ENCODE measurements at places on chromosomes 5 and 9. TPM values are rescaled to one million over a fixed set of nuclear protein-coding genes. Genes with fewer than 3 reads are reported as not detected.

GRCh38 chr5:59777028-59777427, 116.5 kb downstream of the PDE4D start:
- DNase-seq = no peak

DNA sequence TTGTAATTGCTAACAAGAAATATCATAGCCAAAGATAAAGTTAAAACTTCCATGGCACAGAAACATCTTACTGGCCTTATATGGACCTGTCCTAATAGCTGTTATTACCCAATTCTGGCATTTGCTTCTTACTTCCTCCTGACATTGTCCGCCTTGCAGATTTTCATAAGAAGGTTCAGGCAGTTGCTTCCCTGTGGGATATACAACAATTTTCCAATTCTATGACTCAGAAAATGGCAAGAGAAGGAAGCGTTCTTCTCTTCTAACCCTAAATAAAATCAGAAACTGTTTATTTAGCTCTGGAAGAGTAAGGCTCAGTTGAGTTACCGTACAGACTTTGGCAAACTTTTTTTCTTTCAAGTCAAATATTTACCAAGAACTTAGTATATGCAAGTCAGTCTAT, 1.7 kb downstream of the PRKAA1 start:
- no peak for DNase-seq

GRCh38 chr9:15222313-15222712, 84.7 kb downstream of the TTC39B start:
- no peak for DNase-seq

Gene TTC1
- 70.7 TPM for total RNA-seq

DNA sequence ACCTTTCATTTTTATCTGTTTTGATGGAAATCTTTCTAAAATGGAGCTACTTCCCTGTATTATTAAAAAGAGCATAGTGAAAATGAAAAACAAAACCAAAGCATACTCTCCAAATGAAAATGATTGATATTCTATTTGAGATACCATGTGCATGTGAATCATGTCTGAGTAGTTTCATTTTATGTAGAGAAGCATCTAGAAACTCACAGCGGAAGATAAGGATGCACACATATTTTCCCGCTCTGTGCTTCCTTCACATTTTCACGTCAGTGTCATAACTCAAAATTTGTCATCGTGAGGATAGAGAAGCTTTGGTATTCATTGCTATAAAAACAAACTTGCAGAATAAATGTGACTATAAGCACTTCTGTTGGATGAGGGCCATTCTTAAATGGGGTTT, 34.0 kb upstream of the CLINT1 start:
- no peak for DNase-seq

DNA sequence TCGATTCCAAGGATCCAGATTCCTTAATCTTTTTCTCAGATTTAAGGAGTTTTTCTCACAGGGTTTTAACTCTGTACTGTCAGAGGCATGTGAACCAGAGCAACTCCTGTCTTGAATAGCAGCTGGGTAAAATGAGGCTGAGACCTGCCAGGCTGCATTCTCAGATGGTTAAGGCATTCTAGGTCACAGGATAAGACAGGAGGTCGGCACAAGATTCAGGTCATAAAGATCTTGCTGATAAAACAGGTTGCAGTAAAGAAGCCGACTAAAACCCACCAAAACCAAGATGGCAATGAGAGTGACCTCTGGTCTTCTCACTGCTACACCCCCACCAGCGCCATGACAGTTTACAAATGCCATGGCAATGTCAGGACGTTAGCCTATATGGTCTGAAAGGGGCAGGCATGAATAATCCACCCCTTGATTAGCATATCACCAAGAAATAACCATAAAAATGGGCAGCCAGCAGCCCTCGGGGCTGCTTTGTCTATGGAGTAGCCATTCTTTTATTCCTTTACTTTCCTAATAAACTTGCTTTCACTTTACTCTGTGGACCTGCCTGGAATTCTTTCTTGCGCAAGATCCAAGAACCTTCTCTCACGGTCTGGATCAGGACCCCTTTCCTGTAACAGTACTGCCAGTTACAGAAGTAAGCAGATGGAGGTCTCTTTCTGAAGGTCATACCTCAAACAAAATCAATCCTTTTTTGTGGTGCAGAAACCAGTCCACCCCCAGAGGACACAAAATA, 87.1 kb downstream of the SLC38A9 start:
- DNase-seq = no peak

Gene TLE1
- total RNA-seq = 0.13 TPM

Gene AGXT2
- not detected for total RNA-seq

GRCh38 chr5:97231025-97231636, 48.1 kb upstream of the RIOK2 start:
- no peak for DNase-seq

Gene PDLIM7
- 28.4 TPM for total RNA-seq

DNA sequence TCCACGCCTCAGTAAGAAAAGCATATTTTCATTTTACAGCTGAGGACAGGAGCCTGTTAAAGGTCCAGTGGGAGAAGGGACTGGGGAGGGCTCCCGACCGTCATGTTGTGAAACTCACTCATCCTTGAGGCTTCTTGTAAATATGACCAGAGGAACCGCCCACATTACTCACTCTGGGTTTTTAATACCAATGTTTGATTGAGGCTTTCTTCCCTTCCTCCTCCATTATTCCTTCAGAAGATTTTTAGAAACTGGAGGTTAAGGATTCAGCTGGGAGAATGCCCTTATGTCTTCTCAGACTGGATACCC, 61.4 kb upstream of the GLRX start:
- DNase-seq = no peak

- DNase-seq = no peak
Measured at GRCh38 chr9:3960661-3961144, 339.2 kb downstream of the GLIS3 start.

- no peak for DNase-seq
Measured at GRCh38 chr9:118059484-118060278, 355.5 kb downstream of the TLR4 start.

Gene DDX4
- not detected for total RNA-seq

Gene MRPS27
- total RNA-seq = 86.9 TPM

GRCh38 chr9:36956908-36957307, 77.2 kb downstream of the PAX5 start:
- DNase-seq = no peak

Gene RMRP
- total RNA-seq = 11,549 TPM

Gene UCK1
- total RNA-seq = 22.2 TPM

DNA sequence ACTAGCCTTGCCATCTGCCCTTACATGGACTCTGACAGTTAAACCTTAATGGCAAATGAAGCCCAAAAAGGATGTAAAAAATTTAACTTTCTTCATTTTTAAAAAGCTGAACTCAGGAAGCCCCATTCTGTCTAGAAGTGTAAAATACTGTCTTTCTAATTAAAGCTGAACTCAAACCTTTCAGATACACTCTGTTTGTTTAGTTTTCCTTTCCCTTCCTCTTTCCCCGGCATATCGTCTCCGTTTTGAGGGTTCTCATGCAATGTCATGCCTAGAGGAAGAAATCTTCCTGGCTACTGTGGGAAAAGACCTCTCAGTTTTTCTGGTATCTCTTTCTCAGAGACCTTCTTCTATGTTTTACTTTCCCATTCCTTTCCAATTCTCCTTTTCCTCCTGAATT, 841.5 kb downstream of the DTWD2 start:
- no peak for DNase-seq

GRCh38 chr9:363274-363612, 148.6 kb downstream of the DOCK8 start:
- no peak for DNase-seq

DNA sequence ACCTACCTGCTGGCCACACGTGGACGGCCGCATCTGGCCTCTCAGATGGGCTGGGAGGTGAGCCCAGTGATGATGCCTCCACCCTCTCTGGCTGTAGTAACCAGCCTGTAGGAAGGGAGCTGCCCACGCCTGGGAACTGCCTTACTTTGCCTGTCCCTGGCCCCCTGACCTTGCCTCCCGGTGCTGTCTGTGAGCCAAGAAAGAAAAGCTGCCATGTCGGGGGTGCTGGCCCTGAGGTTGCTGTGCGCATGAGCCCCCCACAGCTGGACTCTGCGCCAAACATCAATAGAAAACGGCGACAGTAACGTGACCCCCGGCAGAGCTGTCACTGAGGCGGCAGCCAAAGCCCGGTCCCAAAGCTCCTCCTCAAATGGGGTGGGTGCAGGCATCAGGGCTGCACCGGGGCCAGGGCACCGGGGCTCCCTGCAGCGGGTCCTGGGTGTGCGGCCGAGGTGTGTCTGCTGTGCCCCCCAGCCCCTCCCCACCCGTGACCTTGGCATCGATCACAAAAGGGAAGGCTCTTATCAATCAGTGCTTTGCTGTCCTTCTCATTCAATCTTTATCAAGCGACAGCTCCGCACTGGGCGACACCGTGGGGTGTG, 15.3 kb upstream of the SLC9A3 start:
- DNase-seq = no peak

DNA sequence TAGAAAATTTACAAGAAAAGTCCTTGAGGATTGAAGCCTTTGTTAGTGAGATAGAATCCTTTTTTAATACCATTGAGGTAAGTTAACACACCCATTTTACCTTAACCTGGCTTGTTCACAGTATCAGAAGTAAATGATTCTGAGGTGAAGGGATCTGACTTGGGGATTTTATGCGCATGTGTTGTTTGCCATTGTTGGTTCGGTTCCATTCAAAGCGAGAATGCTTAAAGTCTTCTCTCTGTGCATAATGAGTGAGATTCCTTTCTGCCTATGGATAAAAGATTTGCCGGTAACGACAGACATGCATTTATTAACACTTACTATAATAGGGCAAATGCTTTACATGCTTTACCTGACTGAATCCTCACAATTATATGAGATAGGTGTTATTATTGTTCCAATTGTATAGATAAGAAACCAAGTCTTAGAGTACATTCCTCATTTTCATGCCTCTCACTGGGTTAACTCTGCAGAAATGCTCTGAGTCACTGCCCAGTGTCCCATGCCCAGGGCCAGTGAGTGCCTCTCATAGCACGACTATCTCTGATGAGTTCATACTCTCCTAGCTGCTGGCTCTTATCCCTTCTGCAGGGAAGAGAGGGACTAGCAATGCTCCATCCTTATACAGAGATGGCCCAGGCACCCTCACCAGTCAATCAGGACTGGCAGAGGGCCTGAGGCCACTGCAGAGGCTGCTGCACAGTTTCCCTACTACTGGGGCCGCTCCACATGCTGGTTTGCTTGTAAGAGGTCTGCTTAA, 54.4 kb downstream of the CMYA5 start:
- DNase-seq = no peak

DNA sequence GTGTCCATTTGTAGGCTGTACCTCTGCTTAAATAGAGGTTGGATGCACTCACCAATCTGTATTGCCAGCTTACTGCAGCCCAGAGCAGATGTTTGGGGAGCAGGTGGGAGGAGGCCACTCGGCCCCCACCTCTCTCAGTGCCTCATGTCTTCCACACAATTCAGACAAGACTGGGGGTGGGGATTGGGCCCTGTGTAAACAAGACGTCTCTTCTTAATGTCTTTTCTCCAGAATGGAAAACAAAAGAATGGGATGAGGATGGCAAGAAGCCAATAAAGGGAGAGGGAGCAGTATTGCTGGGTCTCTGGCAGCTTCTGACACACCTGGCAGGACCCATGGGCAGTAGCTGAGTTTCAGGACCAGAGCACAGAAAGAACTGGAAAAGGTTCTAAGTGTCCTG, 64.9 kb downstream of the SIL1 start:
- DNase-seq = no peak

DNA sequence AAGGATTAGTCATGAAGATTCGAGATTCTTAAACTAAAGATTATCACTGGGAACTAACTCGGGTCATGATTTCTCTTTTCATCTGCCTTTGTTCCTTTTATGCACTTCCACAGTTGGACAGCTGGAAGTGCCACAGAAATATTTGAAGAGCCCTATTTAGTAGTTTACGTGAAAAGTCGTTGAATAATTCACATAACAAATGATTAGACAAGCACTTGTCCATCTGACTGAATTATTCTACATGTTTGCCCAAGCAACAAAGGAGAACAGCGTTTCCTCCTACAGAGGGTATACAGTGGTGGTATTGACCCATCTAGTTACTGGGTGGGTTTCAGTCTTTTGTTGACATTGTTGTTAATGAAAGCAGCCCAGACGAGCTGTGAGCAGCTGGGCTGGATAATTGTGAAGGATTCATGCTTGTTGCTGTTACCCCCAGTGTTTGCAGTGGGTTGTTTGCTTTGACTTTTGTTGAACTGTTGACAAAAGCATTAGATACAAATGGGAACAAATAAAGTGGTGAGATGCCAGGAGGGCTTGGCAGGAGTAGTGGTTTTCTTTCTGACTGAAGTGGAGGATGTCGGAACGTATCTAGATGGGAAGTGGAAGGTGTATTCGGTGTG, 96.2 kb downstream of the TLE4 start:
- no peak for DNase-seq

Gene STPG3
- 0.28 TPM for total RNA-seq

Gene DMGDH
- total RNA-seq = not detected

DNA sequence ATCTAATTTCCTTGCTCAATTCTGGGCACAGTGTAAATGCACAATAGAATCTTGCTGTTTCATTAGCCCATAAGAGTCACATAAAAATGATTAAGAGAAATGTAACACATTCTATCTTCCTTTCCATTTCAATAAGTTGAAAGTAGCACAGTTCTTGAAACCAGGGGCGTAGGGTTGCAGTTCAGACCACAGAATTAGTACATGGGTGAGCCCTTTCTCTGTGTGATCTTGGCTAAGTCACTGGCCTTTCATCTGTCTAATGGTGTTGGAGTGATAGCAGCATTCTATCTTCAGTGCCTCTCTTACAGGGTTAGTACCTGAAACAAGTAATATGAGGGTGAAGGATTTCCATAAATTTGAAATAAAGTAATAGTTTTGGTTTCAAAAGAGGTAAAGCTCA, 445.3 kb upstream of the ZNF462 start:
- DNase-seq = no peak

DNA sequence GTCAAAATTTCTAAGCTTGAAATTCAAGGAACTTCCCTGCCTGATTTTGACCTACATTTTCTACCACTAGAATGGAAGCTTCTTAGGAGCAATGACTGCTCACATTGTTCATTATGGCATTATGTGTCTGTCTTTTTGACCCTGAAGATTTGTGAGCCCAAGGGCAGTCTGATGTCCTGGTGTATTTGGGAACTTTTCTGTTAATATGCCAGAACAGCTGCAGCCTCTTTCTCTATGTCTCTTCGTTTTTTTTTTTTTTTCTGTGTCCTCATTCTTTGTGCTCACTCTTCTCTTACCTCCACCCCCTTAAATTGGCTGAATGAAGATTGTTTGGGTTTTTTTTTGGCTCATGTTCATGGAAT, 34.8 kb upstream of the TMC1 start:
- DNase-seq = no peak

DNA sequence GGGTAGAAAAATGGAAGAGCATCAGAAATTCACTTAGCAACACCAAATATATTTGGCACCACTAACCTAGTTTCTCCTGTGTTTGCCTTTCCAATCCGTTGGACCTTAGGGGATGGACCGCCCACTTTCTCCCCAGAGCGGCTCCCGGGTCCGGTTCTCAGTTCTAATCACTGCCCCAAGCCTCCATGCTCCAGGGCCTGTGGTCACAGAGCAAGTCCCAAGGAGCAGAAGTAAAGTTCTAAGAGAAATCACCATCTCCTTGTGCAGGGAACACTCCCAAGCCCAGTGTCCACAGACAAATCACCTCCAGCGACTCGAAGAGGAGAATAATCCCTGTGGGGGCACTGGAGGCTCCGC, 728 bp upstream of the SLC1A1 start:
- DNase-seq = no peak

GRCh38 chr9:1959371-1959770, 55.8 kb upstream of the SMARCA2 start:
- DNase-seq = no peak

- peak; percentile 23 for DNase-seq
Measured at GRCh38 chr5:179763215-179763945, 30.4 kb upstream of the LTC4S start.

GRCh38 chr9:17810728-17811571, 232.1 kb downstream of the SH3GL2 start:
- DNase-seq = no peak

All from CD8-positive, alpha-beta memory T cell (primary cell).